Stomach (tissue), 19 donors: ENCODE measurements at places on chromosomes 2 and 18. TPM values are rescaled to one million over a fixed set of nuclear protein-coding genes. Genes with fewer than 3 reads are reported as not detected.

- DNase-seq: no peak
Observed at GRCh38 chr2:61799099-61799498, 54.8 kb downstream of the FAM161A start.

DNA sequence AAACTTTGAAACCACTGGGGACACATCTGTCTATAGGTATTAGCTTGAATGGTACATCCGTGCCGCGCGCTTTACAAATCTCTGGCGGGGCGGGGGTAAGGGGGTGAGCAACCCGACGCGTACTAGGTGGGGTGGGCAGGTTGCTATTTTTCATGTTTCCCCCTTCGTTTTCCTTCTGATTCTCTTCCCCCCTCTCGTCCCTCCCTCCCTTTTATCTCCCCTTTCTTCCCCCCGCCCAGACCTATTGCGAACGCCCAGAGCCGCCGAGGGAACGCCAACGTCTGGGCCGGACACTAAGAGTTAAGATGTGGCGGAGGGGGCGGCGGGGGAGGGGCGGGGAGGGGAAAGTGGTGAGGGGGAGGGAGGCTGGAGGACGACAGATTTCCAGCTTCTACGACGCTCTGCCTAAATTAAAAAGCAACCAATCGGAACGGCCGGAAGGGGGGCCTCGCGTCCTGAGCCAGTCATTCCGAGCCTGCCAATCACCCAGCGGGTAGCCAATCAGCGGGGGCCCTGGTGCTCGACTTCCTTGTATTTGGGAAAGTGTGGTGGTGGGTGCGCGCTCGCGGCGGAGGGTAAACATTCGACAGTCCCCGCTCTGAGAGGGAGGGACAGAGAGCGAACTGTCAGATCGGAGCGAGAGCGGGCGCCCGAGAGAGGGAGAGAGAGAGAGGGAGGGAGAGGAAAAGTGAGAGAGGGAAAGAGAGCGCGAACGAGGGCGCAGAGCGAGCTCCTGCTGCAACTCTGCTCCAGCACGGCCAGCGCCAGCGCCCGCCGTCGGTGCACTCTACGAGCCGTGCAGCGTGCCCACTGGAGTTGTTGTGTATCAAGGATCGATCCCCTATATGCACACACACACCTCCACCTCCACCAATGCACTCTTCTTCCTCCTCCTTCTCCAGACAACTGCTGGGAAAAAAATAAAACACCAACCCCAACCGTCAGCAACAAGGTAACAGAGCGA lies at the start of gene POU3F3:
POU3F3 (plus strand) TSS at position 582 of the 964 bp plus-strand sequence. CDS start 1,396 bp downstream, outside the sequence.
- no peak for DNase-seq

GRCh38 chr2:88188748-88189147 lies 18.6 kb downstream of the THNSL2 start:
- no peak for DNase-seq

IL36RN gene
- not detected for polyA plus RNA-seq

PAIP2B gene
- 11.3 TPM for polyA plus RNA-seq

DNA sequence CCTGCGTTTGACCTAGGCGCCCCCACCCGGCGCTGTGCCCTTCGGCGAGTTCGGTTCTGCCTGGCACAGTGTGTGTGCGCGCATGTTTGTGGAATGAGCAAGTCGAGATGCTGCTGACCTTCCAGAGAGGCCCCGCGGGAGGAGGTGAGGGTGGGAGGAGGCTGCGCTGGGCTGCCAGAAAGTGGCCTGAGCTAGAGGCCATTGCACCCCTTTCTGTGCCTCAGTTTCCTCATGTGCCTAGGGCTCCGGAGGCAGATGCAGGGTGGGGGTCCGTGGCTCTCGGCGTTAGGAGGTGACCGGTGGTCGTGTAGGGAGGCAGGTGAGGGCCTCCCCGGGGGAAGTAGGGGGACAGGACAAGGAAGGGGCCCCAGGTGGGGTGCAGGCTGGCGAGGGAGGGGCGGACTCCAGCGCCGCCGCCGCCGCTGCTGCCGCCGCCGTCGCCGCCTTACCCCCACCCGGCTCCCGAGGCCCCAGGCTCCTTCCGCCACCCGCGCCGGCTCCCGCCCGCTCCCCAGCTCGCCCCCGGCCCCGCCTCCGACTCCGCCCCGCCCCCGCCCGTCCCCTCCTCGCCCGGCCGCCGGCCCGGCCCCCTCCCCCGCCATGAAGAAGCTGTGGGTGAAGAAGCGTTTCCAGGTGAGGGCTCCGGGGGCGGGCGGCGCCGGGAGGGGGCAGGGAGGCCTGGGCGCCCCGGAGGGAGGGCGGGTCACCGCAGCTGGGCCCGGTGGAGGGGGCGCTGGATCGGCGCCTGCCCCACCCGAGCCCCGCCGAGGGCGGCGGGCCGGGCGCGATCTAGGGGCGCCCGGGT lies 7.0 kb downstream of the SPEG start:
- DNase-seq: peak; percentile 53

GRCh38 chr2:1132328-1132969 lies 181.8 kb downstream of the SNTG2 start:
- DNase-seq: peak; percentile 29
